ENCODE measurements at places on chromosomes 16 and 17.

- no peak for DNase-seq
These were observed 48.5 kb downstream of the ARHGAP17 start for GRCh38 chr16:24966634-24967033.

DNA sequence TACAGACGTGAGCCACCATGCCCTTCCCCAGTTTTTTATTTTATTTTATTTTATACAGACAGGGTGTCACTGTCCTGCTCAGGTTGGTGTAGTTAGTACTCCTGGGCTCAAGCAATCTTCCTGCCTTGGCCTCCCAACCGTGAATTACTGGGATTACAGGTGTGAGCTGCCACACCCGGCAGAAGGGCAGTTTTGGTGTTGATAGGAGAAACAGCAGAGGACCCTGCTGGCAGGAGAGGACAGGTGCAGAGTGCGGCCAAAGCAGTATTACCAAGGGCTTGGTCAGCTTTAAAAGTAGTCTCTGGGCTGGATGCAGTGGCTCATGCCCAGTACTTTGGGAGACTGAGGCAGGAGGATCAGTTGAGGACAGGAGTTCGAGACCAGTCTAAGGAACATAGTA lies 22.9 kb downstream of the FOXK2 start:
- no peak for DNase-seq

DNA sequence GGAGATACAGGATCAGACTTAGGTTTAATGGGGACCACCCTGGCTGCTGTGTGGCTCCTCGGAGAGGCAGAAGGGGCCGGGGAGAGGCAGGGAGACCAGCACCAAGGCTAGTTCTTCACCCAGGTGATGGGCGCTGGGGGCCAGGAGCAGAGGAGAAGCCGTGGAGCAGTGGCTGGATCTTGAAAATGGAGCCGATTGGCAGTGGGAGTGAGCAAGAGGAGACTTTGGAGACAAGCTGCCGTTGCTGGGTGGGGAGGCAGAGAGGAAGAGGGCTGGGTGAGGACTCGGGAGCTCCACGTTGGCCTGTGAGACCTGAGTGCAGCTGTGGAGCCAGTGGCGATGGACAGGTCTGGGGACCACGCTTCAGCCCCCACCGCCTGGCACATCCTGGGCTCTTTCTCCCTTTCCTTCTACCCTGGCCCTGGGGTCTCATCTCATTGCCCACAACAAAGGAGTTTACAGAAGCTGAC lies 9.0 kb downstream of the RAB11FIP4 start:
- DNase-seq = no peak

DNA sequence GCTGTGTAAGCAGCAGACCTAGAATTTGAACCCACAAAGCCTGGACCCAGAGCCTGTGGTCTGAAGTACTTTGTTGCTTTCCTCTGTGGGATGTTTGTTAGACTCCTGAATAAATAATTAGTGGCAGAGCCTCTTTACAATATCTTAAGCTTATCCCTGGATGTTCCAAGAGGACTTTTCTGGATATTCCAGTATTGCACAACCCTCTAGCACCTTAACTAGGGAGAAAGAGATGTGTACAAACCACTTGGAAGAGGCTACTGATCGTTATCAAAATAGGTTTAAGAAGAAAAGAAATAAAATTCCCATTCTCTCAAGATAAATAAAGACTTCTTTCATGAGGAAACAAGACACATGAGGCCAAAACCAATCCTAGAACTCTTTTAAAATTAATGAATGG lies 632.4 kb downstream of the CDH11 start:
- no peak for DNase-seq

GRCh38 chr17:14298221-14298946 lies 2.5 kb upstream of the HS3ST3B1 start:
- no peak for DNase-seq

GRCh38 chr17:73232587-73233373 lies 28.9 kb downstream of the CPSF4L start:
- DNase-seq = no peak

All from stimulated activated CD8-positive, alpha-beta memory T cell treated with anti-CD3 and anti-CD28 coated beads, Interleukin-12 subunit alpha, Interleukin-12 subunit beta, amount 100 ng/mL, for 1 hour (primary cell).